Stimulated activated CD8-positive, alpha-beta memory T cell treated with anti-CD3 and anti-CD28 coated beads, Interleukin-2, amount 100 ng/mL, for 48 hours (primary cell): ENCODE measurements at places on chromosomes 3 and 15.

GRCh38 chr3:129658110-129658843, 51.8 kb upstream of the PLXND1 start:
- DNase-seq, result no peak

- DNase-seq, result no peak
These were observed 87.9 kb downstream of the DNAJB8 start for GRCh38 chr3:128378631-128379347.

DNA sequence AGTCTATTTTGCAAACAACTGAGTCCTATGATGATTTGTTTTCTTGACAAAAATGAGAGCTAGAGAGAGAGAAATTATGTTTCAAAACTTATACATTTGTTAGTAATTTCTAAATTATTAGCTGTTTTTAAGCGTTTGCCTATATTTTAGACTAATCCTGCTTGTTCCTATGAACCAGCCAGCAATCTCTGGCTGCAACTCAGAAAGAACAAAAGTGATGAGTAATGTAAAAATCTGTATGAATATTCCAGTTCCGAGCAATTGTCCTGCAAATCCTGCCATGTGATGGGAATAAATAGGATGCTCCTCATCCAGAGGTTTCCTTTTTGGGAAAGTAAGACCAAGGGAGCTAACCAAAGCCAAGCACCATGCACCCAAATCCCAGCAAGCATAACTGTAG, 228.3 kb upstream of the GBE1 start:
- DNase-seq, result no peak

- no peak for DNase-seq
These were observed 36.1 kb upstream of the PLSCR5 start for GRCh38 chr3:146640955-146641867.

- no peak for DNase-seq
These were observed 278.5 kb upstream of the UMPS start for GRCh38 chr3:124451630-124452317.

DNA sequence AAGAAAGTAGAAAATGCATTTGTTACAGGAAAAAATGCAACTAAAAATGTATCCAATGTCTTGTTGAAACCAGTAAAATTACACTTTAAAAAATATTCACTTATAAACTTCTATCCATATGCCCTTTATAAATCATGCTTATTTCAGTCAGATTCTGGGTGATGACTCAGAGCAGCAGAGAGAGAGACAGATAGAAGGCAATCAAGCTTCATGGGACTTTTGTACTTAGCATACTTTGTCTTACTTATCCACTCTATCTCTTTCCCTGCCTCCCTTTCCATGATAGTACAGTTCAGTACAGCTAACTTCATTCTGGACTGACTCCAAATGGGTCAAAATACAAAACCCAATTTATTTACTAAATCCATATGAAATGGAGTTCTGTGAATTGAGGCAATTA, 1438.2 kb downstream of the ZPLD1 start:
- DNase-seq, result no peak

GRCh38 chr3:46681856-46682540, 11.5 kb downstream of the ALS2CL start:
- no peak for DNase-seq

GRCh38 chr3:46706771-46707582, 5.8 kb downstream of the TMIE start:
- no peak for DNase-seq

DNA sequence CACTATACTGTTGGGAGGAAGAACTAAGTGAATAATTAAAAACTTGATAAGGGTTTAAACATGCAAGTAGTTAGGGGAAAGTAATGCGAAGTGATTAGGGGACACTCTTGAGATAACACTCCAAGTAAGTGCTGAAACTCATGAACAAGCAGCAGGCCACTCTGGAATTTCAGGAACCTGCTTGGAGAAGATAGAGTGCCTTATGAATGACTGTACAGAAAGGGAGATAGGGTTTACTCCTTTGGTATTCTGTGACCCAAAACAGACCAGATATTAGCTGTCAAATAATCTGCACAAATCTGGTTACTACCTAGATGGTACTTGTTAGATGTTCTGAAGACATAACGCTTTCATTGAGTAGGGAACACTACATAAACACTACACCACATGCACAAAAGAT, 85.6 kb downstream of the FRMD4B start:
- DNase-seq, result no peak

DNA sequence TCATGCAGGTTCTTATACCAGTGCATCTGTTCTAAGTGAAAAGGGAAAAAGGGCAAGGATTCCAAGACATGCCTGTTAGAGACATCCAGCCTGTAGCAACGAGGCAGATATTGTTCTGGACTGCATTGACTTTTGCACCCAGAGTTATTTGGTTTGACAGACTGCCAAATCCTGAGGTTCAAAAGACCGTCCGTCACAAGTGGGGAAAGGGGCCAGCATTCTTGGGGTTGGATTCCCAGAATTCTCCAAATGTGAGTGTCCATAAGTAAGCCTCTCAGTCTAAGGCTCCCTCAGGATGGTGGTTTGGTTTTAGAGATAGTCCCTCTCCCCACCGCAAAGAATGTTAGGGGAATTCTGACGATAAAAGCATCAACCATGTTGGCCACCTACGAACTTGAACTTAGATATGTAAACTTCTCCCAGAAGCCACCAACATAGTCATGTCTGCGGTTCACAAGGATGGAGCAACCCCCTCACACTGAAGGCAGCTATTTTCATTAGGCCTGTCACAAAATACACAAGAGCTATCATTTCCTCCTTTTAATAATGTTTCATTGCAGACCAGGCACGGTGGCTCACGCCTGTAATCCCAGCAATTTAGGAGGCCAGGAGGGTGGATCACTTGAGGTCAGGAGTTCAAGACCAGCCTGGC, 13.6 kb upstream of the LACTB start:
- no peak for DNase-seq

DNA sequence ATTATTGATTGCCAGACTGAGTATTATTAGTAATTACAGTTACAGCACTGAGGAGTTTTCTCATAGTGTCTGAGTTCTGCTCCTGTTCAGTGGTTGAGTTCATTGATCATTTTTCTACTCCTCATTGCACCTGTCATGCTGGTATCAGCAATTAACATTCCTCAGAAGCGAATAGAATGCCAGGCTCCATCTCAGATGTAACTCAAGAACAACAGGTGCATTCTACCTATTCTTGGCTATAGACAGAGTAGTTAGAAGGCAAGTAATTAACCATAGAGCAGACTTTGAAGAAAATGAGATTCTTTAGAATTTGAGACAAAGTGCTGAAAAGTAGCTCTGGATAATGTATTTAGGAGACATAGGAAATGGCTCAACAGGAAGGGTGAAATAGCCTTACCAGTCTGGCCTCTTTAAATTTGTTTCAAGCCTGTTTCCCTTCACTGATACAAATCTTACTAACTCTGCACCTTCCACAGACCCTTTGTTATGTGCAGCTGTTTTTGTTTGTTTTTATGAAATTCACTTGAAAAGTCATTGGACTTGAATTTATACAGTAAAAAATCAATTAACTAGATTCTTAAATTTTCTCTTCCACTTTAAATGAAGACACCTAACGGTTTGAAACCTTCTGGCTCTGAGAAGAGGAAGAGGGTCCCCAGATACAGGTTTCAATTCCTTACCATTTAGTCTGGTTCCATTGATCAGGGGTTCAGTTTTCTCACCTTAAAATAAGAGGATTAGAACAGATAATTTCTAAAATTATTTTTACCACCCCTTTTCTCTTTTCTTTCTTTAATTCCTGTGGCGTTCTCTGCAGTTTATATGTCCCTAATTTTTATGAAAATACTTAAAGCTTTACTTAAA, 109.6 kb downstream of the FNDC3B start:
- no peak for DNase-seq

GRCh38 chr3:120743556-120744195, 1.1 kb downstream of the GTF2E1 start:
- no peak for DNase-seq

- DNase-seq, result no peak
These were observed 785 bp upstream of the MYRIP start for GRCh38 chr3:39808467-39809180.

DNA sequence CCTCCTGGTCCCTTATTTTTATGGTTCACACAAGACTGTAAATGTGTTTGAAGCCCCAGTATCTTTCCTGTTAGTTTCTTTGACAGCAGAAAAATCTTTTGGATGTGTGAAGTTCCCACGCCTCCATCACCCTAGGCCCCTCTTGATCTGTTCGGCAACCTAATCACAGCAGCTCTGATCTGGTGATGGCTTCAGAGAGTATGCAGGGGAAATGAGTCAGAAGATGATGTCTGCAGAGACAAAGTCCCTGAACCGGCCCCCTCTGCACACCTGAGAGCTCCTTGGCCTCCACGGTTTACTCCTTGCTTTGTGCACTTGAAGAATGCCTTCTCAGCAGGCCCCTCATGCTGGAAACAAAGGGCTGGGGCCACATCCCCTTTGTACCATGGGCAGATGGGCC, 63.5 kb downstream of the CLDN11 start:
- no peak for DNase-seq

- no peak for DNase-seq
These were observed 66.8 kb downstream of the CMSS1 start for GRCh38 chr3:99884484-99884883.

DNA sequence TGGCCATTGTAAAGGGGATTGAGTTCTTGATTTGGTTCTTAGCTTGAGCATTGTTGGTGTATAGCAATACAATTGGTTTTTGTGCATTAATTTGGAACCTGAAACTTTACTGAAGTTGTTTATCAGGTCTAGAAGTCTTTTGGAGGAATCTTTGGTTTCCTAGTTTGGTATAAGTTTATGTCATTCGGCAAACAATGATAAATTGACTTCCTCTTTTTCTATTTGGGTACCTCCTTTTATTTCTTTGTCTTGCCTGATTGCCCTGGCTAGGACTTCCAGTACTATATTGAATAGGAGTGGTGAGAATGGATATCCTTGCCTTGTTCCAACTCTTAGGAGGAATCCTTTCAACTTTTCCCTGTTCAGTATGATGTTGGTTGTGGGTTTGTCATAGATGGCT, 32.1 kb downstream of the SPESP1 start:
- DNase-seq, result no peak

DNA sequence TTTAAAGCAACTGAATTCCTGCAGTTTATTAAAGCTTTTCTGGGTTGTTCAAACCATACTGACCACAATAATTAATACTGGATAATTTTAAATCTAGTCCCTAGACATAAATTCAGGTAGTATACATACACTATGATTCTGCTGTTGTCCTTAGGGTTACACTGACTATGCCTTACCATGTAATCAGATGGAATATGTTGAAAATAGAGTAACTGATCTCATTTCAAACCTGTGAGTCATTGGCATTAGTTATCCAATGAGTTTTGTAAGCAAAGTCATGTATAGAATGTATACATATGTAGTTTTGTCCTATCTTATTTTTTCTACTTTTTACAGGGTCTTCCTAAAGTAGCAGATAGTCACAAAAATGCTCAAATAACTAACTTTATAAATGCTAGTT, 517.1 kb upstream of the CCDC54 start:
- no peak for DNase-seq

DNA sequence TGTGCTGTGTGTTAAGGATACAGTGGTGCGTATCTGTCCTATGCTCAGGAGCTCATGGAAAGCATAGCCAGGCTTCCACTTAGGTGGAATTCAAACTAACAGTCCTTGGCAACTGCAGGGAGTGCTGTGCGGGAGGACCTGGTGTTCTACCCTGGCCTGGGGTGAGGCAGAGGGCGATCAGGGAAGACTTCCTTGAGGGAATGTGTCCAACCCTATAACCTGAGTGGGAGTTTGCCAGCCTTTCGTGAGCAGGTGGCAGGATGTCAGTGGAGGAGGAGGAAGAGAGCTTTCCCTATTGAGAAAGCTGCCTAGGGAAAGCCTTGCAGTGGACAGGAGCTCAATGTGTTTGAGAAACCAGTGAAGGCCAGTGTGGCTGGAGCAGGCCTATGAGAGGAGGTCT, 271.1 kb upstream of the C2CD4B start:
- no peak for DNase-seq

GRCh38 chr3:14124223-14124614, 451 bp downstream of the CHCHD4 start:
- DNase-seq, result peak; percentile 37

DNA sequence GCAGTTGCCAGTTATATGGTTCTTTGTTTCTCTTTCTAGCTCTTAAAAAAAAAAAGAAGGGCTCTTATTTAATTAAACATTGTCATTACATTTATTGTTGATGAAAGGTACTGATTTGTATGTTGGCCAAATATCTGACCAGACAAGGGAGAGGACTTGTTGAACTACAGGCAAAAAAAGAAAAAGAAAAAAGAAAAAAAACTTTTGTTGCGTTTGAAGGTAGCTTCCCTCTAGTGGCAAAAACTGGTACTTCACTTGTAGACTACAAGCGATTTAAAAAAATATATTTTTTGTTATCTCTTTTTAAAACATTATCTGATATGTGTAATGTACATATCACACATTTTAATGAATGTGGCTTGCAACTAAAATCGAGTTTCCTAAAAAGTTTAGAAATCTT, 280.6 kb downstream of the ROBO2 start:
- no peak for DNase-seq

- no peak for DNase-seq
These were observed 48.2 kb downstream of the TNIK start for GRCh38 chr3:171412054-171412453.

GRCh38 chr15:50435772-50436171, 11.6 kb downstream of the USP8 start:
- DNase-seq, result no peak

GRCh38 chr3:57951066-57951882, 56.9 kb upstream of the FLNB start:
- DNase-seq, result no peak

GRCh38 chr3:157543501-157544035, 40.4 kb upstream of the VEPH1 start:
- DNase-seq, result no peak

DNA sequence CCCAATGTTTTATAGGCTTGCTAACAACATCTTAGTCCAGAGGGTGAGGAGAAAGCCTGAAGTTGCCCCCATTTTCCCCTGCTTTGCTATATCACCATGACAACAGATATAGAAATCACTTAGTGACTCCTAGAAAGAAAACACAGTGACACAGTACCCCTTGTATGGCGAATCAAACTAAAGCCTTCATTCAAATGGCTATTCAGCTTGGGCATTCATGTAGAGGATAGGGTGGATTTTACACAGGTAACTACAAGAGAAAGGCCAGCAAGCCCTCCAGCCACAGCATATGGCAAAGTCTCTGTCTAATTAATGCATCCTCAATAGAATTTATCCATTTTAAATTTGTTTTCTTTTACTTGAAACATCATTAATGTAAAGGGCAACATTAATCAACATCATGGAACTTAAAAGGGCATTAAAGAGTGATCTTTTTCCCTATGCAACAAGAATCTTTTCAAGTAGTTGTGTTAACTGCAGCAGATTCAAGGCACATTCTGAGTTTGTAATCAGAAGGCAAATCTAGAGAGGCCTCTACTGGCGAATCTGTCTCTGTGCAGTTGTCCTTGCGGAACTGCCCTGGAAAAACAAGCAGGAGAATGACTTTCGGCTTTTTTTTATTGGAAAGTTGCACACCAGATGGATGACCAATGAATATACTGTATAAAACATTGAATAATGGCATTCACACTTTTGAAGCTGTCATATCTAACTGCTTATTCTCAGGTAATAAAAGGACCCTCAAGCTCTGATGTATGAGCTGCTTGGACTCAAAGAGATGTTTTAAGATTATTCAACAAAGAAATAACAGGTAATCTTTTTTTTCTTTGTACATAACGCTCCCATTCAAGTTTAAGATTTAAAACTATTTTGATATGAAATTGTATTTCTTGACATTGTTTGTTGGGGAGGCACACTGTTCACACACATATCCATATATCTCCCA, 621.7 kb upstream of the AGTR1 start:
- no peak for DNase-seq
